RWPE2 (cell line): ENCODE measurements at places on chromosomes 11 and 22.

DNA sequence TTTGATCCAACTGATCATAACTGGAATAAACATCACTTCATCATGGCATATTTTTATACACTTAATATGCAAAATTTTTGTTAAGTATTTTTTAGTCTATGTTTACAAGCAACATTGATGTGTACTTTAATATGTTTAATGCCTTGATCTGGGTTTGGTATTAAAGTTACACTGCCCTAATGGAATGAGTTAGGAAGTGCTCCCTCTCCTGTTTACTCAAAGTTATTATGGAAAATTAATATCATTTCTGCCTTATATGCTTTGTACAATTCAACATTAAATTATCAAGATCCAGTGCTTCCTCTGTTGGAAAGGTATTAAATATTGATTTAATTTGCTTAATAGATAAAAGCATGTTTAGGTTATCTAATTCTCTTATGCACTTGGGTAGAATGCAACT is 927.3 kb upstream of the RAG2 start:
- no peak overlapping the region for H3K27ac ChIP-seq
- no peaks in the 10 kb centered on the region for H3K4me1 ChIP-seq
- no peak for DNase-seq
- H3K4me3 ChIP-seq, result no peak overlapping the region
- H3K27me3 ChIP-seq, result no peaks in the 10 kb centered on the region
- no peaks in the 10 kb centered on the region for H3K36me3 ChIP-seq

- H3K27ac ChIP-seq, result no peak overlapping the region
- no peaks in the 10 kb centered on the region for H3K36me3 ChIP-seq
- no peak for DNase-seq
- no peak overlapping the region for H3K4me3 ChIP-seq
- H3K27me3 ChIP-seq, result no peaks in the 10 kb centered on the region
These were observed 12.6 kb downstream of the OMP start for GRCh38 chr11:77115181-77115611.

DNA sequence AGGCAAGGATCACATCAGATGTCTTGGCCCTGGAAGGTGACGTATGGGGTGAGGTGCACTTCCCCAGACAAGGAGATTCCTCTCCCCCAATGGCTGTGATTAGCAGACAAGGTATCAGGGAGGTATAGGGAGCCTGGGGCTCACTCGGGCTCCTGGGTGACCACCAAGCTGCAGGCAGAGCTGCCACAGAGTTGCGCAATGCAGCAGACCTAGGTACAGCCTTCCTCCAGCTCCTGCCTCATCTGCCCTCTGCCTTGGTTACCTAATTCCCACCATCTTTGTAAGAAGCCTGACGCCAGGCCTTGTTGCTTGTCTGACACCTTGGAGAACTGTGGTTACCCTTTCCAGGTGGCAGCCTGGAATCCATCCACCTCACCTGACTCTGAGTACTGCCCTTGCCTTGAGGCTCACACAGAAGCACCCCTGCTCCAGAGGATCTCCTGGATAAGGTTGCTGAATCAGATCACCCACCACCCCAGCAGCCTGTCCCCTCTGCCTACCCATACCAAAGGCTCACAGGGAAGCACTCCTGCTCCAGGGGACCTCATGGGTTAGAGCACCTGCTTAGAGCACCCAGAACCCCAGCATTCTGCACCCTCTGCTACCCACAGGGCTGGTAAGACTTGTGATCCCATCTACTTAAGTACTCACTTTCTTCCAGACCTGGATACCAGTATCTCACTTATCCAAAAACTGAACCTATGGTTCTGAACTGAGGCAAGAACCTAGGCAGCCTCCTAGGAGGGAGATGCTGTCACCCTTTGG is 40.4 kb downstream of the GAB4 start:
- no peaks in the 10 kb centered on the region for H3K4me1 ChIP-seq
- no peak overlapping the region for H3K27ac ChIP-seq
- H3K36me3 ChIP-seq, result no peaks in the 10 kb centered on the region
- no peak overlapping the region for H3K4me3 ChIP-seq

DNA sequence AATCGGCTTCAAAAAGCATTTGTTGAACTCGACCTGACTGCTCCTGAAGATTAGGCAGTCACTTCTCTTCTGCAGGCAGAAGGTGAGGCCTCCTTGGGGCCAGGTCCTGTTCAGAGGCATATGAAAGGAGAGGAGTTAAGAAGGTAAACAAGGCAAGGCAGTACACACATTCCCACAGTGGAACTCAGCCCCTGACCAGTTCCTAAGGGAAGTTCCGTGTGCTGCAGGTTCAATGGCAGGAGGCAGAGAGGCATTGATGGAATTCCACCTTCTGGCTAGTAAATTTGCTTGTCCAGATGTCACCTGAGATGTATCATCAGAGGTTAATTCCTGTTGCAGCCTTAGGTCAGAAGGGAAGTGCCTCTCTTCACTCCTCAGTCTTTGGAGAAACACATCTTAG is 337.0 kb upstream of the MTNR1B start:
- DNase-seq, result no peak
- no peaks in the 10 kb centered on the region for H3K4me1 ChIP-seq
- no peaks in the 10 kb centered on the region for H3K27me3 ChIP-seq
- H3K4me3 ChIP-seq, result no peak overlapping the region
- no peak overlapping the region for H3K27ac ChIP-seq
- no peaks in the 10 kb centered on the region for H3K36me3 ChIP-seq

DNA sequence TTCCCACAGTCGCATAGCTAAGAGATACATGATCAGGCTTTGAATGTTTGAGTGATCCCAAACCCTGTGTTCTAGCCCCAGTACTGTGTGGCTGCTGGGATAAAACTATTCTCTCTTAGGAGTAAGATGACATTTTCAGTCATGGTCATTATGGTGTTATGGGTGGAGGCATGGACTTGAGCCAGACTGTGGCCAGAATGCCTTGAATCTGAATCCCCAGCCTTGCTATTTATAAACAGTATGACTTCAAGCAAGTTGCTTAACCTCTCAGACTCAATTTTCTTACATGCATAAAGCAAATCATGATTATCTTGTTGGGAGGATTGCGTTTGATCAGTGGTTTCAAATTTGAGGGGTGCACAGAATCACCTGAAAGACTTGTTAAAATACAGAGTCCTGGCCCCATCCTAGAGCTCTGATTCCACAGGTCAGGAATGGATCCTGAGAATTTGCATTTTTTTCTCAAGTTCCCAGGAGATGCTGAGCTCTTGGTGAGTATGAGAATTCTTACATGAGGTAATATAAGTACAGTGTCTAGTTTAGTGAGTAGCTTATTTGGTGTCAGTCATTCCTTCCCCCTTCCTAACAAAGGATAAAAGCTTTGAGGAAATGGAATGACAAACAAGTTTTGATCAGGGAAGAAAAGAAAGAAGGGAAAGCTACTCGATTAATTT is 571.7 kb downstream of the METTL15 start:
- no peaks in the 10 kb centered on the region for H3K36me3 ChIP-seq
- H3K4me1 ChIP-seq, result no peaks in the 10 kb centered on the region
- no peak overlapping the region for H3K27ac ChIP-seq
- H3K4me3 ChIP-seq, result no peak overlapping the region
- H3K27me3 ChIP-seq, result no peaks in the 10 kb centered on the region

GRCh38 chr22:25098445-25099081 is 101.1 kb upstream of the CRYBB3 start:
- 0 out of 2 replicates have a peak, but pooled peaks cover 3% of the 10 kb centered on the region for H3K36me3 ChIP-seq
- no peak overlapping the region for H3K4me3 ChIP-seq
- H3K27ac ChIP-seq, result no peak overlapping the region

- no peak overlapping the region for H3K27ac ChIP-seq
- H3K36me3 ChIP-seq, result no peaks in the 10 kb centered on the region
- no peaks in the 10 kb centered on the region for H3K27me3 ChIP-seq
- H3K4me1 ChIP-seq, result peaks cover 19% of the 10 kb centered on the region
- DNase-seq, result no peak
- H3K4me3 ChIP-seq, result no peak overlapping the region
These were observed 5.2 kb upstream of the OAF start for GRCh38 chr11:120205596-120206161.

DNA sequence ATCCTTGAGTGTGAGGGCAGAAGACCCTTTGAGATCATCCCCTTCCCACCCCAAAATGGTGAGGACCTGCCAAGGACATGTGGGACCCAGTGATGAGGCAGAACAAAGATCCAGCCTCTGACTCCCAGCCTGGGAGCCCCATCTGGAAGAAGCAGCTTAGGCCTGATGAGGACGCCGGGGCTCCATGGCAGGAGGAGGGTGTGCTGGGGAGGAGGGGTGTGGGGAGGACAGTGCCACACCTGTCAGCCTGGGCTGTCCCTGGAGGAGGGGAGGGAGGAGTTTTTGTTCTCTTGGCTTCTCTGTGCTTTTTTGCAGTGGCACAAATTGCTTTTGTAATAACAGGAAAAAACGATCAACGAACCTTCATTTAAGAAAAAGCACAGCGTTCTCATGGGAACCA is 44.4 kb upstream of the DAGLA start:
- H3K4me3 ChIP-seq, result no peak overlapping the region
- H3K27me3 ChIP-seq, result no peaks in the 10 kb centered on the region
- H3K36me3 ChIP-seq, result no peaks in the 10 kb centered on the region
- no peak for DNase-seq
- no peaks in the 10 kb centered on the region for H3K4me1 ChIP-seq

DNA sequence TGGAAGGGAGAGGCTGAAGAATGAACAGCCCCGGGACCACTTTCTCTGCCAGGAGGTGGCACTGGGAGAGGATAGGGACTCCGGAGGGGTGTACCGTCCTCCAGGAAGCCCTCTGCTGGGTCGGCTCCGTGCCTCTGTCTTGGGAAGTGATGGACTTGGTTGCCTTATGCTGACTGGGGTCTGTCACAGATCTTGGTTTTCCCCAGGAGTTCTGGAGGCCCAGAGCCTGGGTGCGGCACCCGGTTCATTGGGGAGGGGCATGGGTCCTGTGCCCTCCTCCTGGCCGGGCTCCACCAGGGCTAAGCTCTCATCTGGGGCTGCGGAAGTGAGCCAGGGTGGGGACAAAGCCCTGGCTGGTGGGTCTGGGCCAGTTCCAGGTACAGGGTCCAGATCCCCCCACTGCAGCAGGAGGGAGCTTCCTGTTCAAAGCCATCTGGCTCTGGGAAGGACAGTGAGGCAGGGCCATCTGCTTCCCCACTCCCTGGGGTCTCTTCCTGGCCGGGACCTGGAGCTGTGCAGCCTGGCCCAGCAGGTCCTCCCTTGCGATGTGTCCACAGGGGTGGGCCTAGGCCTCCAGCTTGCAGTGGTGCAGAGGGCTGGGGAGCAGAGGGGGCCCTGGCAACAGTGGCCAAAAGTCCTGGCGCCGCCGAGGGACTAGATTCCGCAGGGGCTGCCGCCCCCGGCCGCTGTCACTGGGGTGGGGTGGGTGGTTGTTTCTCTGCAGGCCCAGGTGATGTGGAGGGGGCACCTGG is 1.1 kb upstream of the AP2A2 start:
- peaks cover 4% of the 10 kb centered on the region for H3K4me1 ChIP-seq
- no peak overlapping the region for H3K4me3 ChIP-seq

DNA sequence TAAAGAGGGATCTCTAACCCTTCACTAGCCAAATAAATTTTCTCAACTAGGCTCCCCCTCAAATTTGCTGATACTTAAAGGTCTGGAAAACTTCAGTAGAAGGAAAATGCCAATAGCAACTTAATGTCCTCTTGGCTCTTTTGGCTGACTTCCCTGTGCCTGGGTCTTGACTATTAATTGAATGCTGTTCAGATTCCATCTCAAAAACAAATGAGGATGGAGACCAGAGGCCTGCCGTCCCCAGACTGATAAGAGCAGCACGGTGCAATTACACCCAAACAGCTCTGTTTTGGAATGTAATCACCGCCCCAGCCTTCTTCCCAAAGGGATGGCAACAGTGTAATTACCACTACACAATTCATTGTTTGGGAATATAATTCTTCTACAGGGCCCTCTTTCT is 89.3 kb upstream of the CHRM4 start:
- H3K4me1 ChIP-seq, result no peaks in the 10 kb centered on the region
- H3K27me3 ChIP-seq, result no peaks in the 10 kb centered on the region

- DNase-seq, result no peak
- no peaks in the 10 kb centered on the region for H3K27me3 ChIP-seq
- no peak overlapping the region for H3K27ac ChIP-seq
- H3K36me3 ChIP-seq, result no peaks in the 10 kb centered on the region
- no peak overlapping the region for H3K4me3 ChIP-seq
- H3K4me1 ChIP-seq, result no peaks in the 10 kb centered on the region
These were observed 212.2 kb downstream of the FAM181B start for GRCh38 chr11:82521427-82521826.

GRCh38 chr11:3232956-3233355 is 739 bp upstream of the MRGPRE start:
- H3K4me1 ChIP-seq, result no peaks in the 10 kb centered on the region
- no peak overlapping the region for H3K27ac ChIP-seq
- no peak overlapping the region for H3K4me3 ChIP-seq
- no peaks in the 10 kb centered on the region for H3K36me3 ChIP-seq
- no peak for DNase-seq
- H3K27me3 ChIP-seq, result peaks cover 26% of the 10 kb centered on the region

DNA sequence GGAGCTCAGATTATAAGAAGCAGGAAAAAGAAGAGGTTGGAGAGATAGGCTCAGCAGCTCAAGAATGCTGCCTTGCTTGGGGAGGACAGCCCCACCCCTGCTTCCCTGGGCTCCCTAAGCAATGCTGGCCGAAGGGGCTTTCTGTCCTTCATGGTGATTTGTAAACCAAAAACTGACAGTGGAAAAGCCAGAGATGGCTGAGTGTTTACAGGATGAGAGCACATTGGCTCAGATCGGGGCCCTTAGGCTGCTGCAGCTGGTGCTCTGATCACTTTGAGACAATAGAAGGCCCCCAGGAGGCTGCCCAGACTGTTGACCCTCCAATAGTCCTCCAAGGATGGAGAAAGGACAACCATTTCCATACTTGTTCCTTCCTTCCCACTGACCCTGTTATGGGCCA is 28.8 kb upstream of the AMOTL1 start:
- no peak for DNase-seq
- no peak overlapping the region for H3K4me3 ChIP-seq
- peaks cover 5% of the 10 kb centered on the region; the same call in 1 of the 2 replicates for H3K36me3 ChIP-seq
- peaks cover 44% of the 10 kb centered on the region for H3K4me1 ChIP-seq
- no peaks in the 10 kb centered on the region for H3K27me3 ChIP-seq
